Karpas-422 (cell line): ENCODE measurements at places on chromosomes 6 and 20. TPM values are rescaled to one million over a fixed set of nuclear protein-coding genes. Genes with fewer than 3 reads are reported as not detected.
A peak's percentile ranks its signal among the peaks of the same experiment; 100 is the strongest.

DNA sequence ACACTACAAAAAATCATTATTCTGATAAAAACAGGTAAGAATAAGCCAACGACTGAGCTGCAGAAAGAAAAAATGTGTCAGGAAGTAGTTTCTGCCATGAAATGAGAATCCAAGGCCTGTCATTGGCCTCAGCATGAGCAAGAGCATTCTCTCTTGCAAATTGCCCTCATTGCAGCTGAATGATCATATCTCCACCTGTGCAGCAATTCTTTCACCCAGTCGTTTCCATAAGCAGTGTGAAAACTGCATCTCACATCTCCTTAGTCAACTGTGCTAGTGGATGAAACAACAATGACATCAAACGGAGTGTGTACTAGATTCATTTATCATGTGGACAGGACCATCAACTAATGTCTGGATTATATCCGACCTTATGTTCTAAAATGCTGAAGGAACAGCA lies 88.2 kb upstream of the STXBP5 start:
- no peak for DNase-seq

- DNase-seq, result no peak
Observed at GRCh38 chr6:90333928-90334327, 37.3 kb upstream of the BACH2 start.

GRCh38 chr20:5504061-5504739 lies 187.4 kb upstream of the PROKR2 start:
- DNase-seq, result no peak

- DNase-seq, result no peak
Observed at GRCh38 chr20:37396416-37397075, 50.6 kb downstream of the SRC start.

GRCh38 chr6:13914351-13914750 lies 10.4 kb upstream of the RNF182 start:
- DNase-seq, result peak; percentile 2

- DNase-seq, result no peak
Observed at GRCh38 chr6:34834789-34835518, 43.1 kb downstream of the BLTP3A start.

DNA sequence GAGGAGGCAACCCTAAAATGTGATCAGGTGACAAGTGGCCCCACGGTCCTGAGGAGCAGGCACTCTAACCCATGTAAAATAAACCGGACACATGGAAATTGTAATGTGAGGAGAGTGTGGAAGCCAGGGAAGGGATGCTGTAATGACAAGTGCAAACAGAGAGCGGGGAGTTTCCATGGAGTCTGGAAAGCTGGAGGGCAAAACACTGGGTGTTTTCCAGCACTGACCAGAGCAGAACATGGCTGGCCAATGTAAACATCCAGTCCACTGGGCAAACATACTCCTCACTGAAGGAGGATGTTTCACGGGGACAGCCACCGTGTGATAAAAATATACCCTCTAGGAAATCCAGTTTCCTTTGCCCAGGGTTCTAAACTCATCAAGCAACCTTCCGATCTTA lies 219.0 kb upstream of the JARID2 start:
- DNase-seq, result no peak

Gene LY6G6D
- total RNA-seq, result not detected in 2 replicates

DNA sequence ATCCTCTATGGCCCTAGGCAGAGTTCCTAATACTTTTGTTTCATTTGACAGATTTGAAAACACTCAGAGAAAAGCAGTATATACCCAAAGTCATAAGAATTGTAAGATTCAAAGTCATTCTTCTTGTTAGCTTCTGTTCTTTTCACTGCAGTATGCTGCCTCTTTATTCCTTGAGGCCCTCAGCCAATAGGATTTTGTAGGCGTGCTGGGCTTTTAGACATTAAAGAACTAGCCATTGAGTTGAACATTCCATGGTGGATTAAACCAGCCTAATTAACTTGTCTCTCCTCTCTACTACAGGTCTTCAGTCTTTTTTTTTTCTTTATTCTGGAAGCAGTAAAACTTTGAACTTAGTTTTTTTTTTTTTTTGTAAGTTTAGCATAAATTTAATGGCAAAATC lies 186.3 kb downstream of the PLCB4 start:
- no peak for DNase-seq

Gene MAN1A1
- total RNA-seq, result 0.43 and 0.48 TPM in 2 replicates

Gene SNHG17
- 27.3 and 36.4 TPM in 2 replicates for total RNA-seq

- DNase-seq, result no peak
Observed at GRCh38 chr20:57901526-57901925, 191.7 kb upstream of the PMEPA1 start.

- no peak for DNase-seq
Observed at GRCh38 chr20:45611054-45611453, 18.5 kb upstream of the WFDC10A start.

- peak; percentile 73 for DNase-seq
Observed at GRCh38 chr6:130697995-130698535, 129.1 kb upstream of the SMLR1 start.

- peak; percentile 71 for DNase-seq
Observed at GRCh38 chr6:52399511-52400312, 20.4 kb upstream of the EFHC1 start.

Gene E2F3
- 12.3 and 13.8 TPM in 2 replicates for total RNA-seq

- DNase-seq, result no peak
Observed at GRCh38 chr6:14707276-14707675, 538.6 kb upstream of the JARID2 start.

- no peak for DNase-seq
Observed at GRCh38 chr6:56076033-56076432, 171.3 kb downstream of the COL21A1 start.

DNA sequence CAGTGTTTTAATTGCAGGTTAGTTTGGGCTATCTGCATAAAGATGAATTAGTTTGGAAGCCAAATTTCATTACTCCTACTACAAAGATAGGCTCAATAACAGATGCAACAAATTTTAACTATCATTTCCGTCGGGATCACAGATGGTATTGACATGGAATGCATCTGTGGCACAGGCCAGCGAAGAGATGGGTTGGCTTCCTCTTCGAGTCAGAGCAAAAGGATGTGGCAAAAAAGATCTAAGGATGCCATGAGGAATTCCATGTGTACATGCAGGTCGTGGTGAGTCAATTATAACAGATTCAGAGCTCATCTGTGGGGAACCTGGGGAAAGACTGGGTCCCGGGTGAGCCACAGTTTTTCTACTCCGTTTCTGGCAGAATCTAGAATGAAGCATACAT lies 83.0 kb upstream of the CITED2 start:
- DNase-seq, result no peak
